ENCODE measurements at places on chromosomes 3 and 15. TPM values are rescaled to one million over a fixed set of nuclear protein-coding genes. Genes with fewer than 3 reads are reported as not detected.

Gene NANOGP8
- total RNA-seq, result 0.65 TPM

GRCh38 chr3:149307435-149307783, 26.0 kb downstream of the TM4SF18 start:
- no peak for DNase-seq

Gene CISH
- total RNA-seq, result 10.4 TPM

- no peak for DNase-seq
These were observed 507.2 kb upstream of the AGTR1 start for GRCh38 chr3:148190441-148190990.

Gene OXTR
- 2.4 TPM for total RNA-seq

Gene TM4SF18
- 22.3 TPM for total RNA-seq

Gene LRRC31
- not detected for total RNA-seq

Gene LRRIQ4
- not detected for total RNA-seq

Gene ISL2
- 0.24 TPM for total RNA-seq
